Bronchial epithelial cell (primary cell): ENCODE measurements at places on chromosomes 6 and 20. TPM values are rescaled to one million over a fixed set of nuclear protein-coding genes. Genes with fewer than 3 reads are reported as not detected.
A peak's percentile ranks its signal among the peaks of the same experiment; 100 is the strongest.

The MAD2L1BP gene
- total RNA-seq: 21.5 and 27.9 TPM in 2 replicates

- peak; percentile 79 for DNase-seq
Observed at GRCh38 chr6:134517145-134517658, 199.3 kb upstream of the SGK1 start.

GRCh38 chr6:24906314-24906713 is 29.4 kb downstream of the RIPOR2 start:
- DNase-seq: peak; percentile 15

GRCh38 chr6:158557927-158558326 is 2.0 kb upstream of the TMEM181 start:
- no peak for DNase-seq

GRCh38 chr6:90406957-90407356 is 110.3 kb upstream of the BACH2 start:
- peak; percentile 76 for DNase-seq

DNA sequence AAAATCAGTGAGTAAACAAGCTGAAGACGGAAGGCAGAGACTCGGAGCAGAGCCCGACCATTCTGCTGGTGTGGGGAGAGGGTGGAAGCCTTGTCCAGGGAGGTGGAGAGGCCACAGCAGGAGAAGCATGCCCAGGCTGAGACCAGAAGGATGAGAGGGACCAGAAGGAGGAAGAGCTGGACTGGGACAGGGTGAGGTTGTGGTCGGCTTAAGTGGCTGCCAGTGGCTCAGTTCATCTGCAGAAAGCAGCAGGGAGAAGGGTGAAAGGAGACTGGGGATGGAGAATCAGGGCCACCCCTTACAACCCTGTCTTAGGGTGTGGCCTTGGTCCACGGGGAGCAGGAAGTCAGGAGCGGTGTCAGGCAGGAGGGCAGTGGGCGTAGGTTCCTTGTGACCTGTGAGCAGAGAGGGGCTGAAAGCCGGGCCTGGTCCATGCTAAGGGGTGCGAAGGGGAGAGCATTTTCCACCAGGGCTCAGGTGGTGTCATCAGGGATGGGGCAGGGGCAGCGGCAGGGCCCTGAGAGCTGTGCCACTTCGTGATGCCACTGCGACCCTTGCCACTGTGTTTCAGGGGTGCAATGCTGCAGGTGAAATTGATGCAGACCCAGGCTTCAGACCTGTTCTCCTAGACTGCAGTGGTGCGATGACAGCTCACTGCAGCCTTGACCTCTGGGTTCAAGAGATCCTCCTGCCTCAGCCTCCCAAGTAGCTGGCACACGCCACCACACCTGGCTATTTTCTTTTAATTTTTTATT is 81.1 kb downstream of the TTLL2 start:
- no peak for DNase-seq
